MCF 10A (cell line): ENCODE measurements at places on chromosomes 16 and 17.
A peak's percentile ranks its signal among the peaks of the same experiment; 100 is the strongest.

GRCh38 chr16:79296491-79296890 lies 304.0 kb downstream of the MAF start:
- DNase-seq = no peak

DNA sequence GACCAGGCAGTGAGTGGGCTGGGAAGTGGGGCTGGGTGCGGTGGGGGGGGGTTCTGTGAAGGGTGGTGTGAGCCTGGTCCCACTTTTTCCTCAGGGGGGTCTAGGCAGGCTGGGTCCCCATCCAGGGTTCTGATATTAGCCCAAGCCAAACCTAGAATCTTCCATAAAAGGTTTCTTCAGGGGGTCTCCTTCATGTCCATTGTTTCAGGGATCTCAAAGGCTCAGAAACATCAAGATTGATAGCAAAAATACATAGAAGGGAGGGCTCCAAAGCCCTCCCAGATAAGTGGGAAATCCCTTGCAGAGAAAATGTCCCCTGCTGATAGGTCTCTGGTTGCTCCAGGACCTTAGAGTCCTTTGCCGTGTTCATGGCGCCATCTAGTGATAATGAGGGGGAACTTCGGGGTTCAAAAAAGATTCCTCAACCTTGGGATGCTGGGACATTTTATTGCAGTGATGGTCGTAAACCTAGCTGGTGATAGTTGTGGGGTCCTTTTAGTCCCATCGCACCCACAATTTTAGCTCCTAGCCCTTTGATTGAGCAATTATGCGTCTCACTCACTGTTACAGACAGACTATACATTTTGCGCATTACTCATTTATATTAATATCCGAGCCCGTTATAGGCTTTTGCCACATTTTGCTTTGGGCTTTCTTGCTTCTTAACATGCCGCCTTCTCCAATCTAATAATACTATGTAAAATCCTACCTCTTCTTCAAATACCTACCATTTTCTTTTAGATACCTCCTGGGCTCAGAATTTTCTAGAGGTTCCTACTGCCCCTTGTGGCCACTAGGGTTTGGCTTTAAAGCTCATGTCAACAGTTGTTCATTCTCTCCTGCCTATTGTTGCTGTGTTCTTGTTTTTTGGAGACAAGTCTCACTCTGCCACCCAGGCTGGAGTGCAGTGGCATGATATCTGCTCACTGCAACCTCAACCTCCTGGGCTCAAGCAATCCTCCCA lies 35.1 kb downstream of the IGF2BP1 start:
- DNase-seq = peak; percentile 82

GRCh38 chr16:50812046-50812445 lies 70.2 kb downstream of the CYLD start:
- no peak for DNase-seq

DNA sequence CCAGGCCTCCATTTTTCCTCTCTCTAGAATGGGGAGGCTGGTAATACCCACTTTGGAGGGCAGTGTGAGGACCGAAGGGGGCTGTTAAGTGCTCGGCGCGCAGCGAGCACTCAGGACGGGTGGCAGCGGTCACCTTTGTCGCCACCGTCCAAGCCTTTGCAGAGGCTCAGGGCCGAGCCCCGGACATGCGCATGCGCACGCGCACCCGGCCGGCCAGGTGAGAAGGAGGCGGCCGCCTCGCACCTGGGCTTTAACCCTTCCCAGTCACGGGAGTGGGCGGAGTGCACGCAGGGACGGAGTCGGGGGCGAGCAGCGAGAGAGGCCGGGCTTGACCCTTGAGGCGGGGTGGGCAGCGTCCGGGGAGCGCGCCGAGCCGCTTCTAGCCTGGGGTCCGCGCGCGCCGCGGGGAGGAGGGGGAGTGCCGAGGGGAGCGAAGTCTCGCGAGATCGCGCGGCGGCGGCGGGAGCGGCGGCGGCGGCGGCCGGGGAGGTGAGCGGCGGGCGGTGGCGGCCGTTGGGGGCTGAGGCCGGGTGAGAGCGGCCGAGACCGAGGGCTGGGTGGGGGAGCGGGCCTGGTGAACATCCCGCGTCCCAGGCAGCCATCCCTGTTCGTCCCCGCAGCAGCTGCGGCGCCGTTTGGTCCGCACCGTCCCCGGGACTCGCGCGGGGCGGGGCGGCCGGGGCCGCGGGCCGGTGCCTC lies at the start of gene MRTFB:
MRTFB (plus strand) TSS at position 443 of the 699 bp plus-strand sequence. CDS start 69,288 bp downstream, outside the sequence.
- peak; percentile 79 for DNase-seq

DNA sequence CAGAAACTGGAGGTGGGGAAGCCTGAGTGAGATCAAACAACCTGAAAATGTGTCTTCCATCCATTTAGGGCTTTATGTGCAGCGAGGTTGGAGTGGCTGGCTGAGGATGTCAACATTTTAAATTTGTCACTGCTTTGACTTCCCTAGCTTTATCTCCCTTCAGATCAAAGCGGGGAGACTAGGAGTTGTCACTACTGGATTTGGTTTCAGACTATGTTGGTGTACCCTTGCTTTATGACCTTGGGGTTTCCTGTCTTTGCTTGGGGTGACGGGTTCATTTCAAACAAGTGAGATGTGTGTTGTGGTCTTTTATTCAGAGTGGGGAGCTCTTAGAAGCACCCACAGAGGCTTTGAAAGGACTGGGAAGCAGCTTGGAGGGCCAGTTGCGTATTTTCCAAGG lies 25.6 kb downstream of the MSI2 start:
- no peak for DNase-seq
